ENCODE measurements at places on chromosomes 12 and 14. TPM values are rescaled to one million over a fixed set of nuclear protein-coding genes. Genes with fewer than 3 reads are reported as not detected.

The TMEM121 gene
- 6.7 TPM for total RNA-seq

The KRT74 gene
- total RNA-seq: not detected

The ASCL1 gene
- total RNA-seq: not detected

The FGF23 gene
- not detected for total RNA-seq

The BEST3 gene
- not detected for total RNA-seq

The KRT83 gene
- not detected for total RNA-seq

The SLC25A47 gene
- not detected for total RNA-seq

The TMEM132D gene
- not detected for total RNA-seq

The SLC10A1 gene
- not detected for total RNA-seq

The ALKBH2 gene
- 9.9 TPM for total RNA-seq

The ACTN1 gene
- 94.0 TPM for total RNA-seq

The ETV6 gene
- total RNA-seq: 6.1 TPM

The WASHC4 gene
- total RNA-seq: 75.6 TPM

The NDUFA12 gene
- 16.9 TPM for total RNA-seq

The CLMN gene
- 1.8 TPM for total RNA-seq

The INHBC gene
- total RNA-seq: not detected

The KRT1 gene
- not detected for total RNA-seq

The ANO2 gene
- not detected for total RNA-seq

The GLI1 gene
- 1.1 TPM for total RNA-seq

The MANSC4 gene
- total RNA-seq: not detected

The GPR132 gene
- 0.16 TPM for total RNA-seq

The CLEC2A gene
- not detected for total RNA-seq

The CMTM5 gene
- 0.49 TPM for total RNA-seq

The ZBTB25 gene
- total RNA-seq: 11.1 TPM

The BEGAIN gene
- total RNA-seq: 0.18 TPM

The UNG gene
- 30.8 TPM for total RNA-seq

The NTN4 gene
- 71.8 TPM for total RNA-seq

The TC2N gene
- total RNA-seq: 1.6 TPM

The C12orf43 gene
- total RNA-seq: 12.7 TPM

The DIO3 gene
- total RNA-seq: not detected

The ST8SIA1 gene
- total RNA-seq: 4.6 TPM

The OTOGL gene
- total RNA-seq: 0.16 TPM

The SDSL gene
- total RNA-seq: 5.9 TPM

The IL25 gene
- not detected for total RNA-seq

The DEPDC4 gene
- 5.9 TPM for total RNA-seq

The PTGER2 gene
- 1.6 TPM for total RNA-seq

The SSTR1 gene
- total RNA-seq: 0.63 TPM

The EPYC gene
- not detected for total RNA-seq

The AQP5 gene
- 2.4 TPM for total RNA-seq

The COX8C gene
- total RNA-seq: not detected

The TEX22 gene
- total RNA-seq: 1.5 TPM

The GPR65 gene
- total RNA-seq: not detected

The FZD10 gene
- not detected for total RNA-seq

The MIPOL1 gene
- 12.5 TPM for total RNA-seq

The SLCO1B1 gene
- not detected for total RNA-seq

The PCBP2 gene
- total RNA-seq: 233 TPM

The CBLN3 gene
- 5.9 TPM for total RNA-seq

The CACNA1C gene
- total RNA-seq: 6.0 TPM

The PRKD1 gene
- 11.5 TPM for total RNA-seq

Measured in fibroblast of the aortic adventitia (primary cell).